ENCODE measurements at places on chromosomes 11 and 22. TPM values are rescaled to one million over a fixed set of nuclear protein-coding genes. Genes with fewer than 3 reads are reported as not detected.
A peak's percentile ranks its signal among the peaks of the same experiment; 100 is the strongest.

BAIAP2L2 gene
- 0.59 TPM for total RNA-seq

DNA sequence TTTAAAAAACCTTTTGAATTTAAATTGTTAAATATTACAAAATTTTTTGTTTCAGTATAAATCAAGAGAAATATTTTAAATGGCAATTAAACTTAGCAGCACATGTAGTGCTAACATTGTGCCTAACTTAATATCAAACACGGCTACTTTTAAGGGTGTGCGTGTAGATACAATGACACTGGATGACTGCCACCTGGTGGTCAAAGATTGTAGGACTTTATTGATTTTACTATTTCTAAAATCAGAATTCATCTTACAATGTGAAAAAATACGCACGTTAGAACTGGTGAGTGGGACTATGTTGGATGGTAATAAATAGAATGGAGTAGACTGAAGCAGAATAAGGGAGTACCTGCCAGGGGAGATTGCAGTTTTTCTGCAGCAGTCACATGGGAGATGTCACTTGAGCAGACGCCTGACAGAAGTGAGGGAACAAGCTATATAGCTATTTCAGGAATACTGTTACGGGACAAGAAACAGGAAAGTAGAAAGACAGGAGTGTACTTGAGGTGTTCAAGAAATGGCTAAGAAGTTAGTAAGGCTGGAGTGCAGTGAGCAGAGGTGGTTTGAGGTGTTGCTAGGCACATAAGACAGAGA, 52.9 kb downstream of the UVRAG start:
- peak; percentile 38 for DNase-seq

LBHD1 gene
- total RNA-seq = 6.4 TPM

- DNase-seq = no peak
Measured at GRCh38 chr11:96385187-96385586, 4.5 kb downstream of the CCDC82 start.

CBX7 gene
- total RNA-seq = 4.0 TPM

CCDC89 gene
- total RNA-seq = 1.8 TPM

C11orf91 gene
- not detected for total RNA-seq

GRCh38 chr11:124799348-124800225, 619 bp downstream of the MSANTD2 start:
- no peak for DNase-seq

All from skin of body (tissue), 3 donors.